Mucosa of descending colon (tissue), 3 donors: ENCODE measurements at places on chromosomes 11 and 22.

DNA sequence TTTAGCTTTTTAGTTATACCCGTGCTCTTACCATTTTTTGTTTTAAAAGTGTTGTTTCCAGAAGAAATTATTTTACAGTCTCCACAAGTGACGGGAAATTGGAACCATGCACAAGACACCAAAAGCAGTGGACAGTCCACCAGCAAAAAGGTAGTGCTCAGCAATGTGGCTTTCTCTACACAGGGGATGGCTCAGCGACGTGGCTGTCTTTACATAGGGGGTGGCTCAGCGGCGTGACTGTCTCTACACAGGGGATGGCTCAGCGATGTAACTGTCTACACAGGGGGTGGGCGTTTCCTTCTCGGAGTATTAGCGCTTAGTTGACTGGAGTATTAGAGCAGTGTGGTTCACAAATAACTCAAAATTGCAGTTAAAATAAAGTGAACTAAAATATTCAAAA lies 36.0 kb upstream of the PANX2 start:
- no peak for DNase-seq

GRCh38 chr11:36059660-36060059 lies 115.8 kb downstream of the LDLRAD3 start:
- DNase-seq, result no peak

DNA sequence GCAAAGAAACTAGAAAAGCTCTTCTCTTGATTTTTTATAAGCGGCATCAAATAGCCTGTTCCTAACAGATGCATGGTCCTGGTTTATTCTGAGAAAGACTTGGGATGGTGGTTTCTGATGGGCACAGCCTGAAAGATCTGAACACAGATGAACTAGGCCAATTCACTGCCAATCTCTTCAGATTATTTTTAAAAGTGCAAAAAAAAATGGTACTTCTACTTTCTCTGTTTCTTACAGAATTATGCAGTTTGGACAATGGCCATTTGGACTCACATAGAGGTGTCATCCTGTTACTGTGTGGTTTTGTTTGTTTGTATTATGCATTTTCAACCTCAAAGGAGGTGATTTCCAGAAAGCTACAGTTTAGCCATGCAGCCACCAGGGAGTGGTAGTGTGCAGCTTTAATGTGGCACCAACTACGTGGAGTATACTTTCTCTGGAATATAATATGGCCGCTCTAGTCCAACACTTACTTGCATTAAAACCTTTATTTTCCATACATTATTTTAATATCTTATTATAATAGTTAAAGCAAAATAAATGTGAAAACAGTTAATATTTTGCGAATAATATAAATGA lies 469.8 kb upstream of the KIRREL3 start:
- DNase-seq, result peak; percentile 25

GRCh38 chr22:38727123-38727522 lies 21.4 kb downstream of the GTPBP1 start:
- peak; percentile 19 for DNase-seq

- DNase-seq, result no peak
These were observed 18.1 kb upstream of the CADM1 start for GRCh38 chr11:115522302-115522701.
